ENCODE measurements at places on chromosomes 1 and 21.

DNA sequence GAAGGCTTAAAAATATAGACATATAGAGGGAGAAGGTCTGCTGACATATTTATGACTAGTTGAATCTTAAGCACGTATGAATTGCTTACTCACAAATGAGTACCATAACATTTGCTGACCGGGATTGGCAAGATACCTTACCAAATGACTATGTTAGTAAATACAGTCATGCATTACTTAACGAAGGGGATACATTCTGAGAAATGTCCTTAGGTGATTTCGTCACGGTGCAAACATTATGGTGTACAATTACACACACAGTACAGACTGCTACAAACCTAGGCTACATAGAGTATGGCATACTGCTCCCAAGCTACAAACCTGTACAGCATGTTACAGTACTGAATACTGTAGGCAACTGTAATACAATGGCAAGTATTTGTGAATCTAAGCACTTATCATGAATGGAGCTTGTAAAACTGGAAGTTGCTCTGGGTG lies 19.4 kb upstream of the UBE2U start:
- no peak for DNase-seq

DNA sequence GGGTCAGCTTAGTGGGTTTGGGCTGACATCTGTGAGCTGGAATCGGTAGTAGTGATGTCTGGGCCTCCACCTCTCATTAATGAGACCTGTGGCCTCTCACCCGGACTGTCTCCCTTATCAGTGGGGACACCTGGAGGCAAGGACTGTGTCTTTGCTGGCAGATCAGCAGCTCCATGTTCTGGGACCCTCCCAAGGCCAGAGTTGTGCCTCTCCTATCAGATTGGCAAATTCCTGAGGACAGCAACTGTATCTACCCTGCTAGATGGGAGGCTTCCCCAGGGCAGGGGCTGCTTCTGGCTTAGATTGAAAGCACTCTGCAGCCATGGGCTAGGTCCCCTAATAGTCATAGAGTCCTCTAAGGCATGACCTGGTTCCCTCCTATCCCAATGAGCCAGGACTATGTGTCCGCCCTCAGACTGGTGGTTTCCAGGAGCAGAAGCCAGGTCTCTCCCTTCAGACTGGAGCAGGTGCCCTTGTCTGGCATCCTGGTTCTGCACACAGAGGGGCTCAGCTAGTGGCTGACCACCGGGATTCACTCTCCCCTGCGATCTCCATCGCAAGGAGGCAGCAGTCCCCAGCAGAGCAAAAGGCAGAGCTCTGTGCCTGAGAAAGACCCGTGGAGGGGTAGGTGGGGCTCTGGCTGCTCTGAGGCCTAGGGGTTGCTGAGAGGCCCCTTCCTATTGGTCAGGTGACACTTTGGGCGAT lies 5.8 kb downstream of the DRAXIN start:
- no peak for DNase-seq

DNA sequence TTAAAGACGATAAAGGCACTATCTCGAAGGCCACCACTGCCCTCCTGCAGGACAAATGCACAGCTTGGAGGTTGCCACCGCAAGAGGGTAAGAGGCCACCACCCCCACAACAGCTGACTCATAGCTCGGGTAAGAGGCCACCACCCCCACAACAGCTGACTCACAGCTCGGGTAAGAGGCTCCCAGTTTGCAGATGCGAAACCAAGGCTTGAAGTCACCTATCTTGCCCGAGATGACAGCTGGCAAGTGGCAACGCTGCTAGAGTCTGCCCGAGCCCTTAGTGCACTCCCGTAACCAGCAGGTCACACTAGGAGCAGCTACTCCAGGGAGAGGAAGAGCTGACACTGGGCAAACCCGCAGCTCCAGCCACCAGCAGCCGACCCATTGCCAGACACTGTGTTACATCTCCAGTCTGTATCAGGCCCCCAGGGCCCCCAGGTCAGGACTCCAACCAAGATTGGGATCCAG lies 17.1 kb upstream of the SPSB1 start:
- no peak for DNase-seq

- no peak for DNase-seq
These were observed 92.7 kb upstream of the LRRC7 start for GRCh38 chr1:69475021-69475420.

DNA sequence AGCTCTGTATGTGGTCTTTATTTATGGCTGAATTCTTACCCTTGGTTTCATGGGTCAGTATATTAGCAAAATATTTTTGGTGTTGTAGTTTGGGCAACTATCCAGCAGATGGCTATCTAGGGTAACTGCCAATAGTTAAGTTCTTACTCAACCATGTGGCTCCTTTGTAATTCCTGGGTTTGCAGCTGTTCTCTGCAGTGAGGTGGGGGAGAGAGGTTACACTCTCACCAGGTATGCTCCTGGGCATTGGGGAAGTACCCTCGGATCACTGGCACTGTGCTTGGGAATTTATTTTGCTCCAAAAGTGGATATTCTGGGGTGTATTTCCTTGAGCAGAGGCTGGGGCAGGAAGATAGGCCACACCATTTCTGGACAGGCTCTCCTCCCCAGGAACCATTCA lies 436.7 kb upstream of the TMPRSS15 start:
- DNase-seq: no peak

GRCh38 chr1:16402742-16403141 lies 34.5 kb downstream of the SPATA21 start:
- no peak for DNase-seq

DNA sequence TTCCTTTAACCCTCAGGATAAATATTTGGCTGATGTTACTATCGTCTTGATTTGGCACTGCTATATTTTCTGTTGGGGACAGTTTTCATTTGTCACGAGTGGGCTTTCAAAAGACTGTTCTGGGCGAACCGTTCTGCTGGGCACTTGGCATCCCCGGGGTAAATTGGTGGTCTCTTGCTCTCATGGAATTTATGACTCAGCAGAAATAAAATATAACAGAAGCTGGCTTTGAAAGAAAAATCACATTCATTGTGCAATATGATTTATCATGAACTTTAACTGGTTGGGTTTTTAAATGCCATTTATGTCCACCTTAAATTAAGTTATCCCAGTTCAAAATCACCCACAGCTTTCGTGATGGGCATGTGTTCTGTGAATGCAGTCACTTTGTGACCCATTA lies 147.3 kb downstream of the KAZN start:
- DNase-seq: no peak

DNA sequence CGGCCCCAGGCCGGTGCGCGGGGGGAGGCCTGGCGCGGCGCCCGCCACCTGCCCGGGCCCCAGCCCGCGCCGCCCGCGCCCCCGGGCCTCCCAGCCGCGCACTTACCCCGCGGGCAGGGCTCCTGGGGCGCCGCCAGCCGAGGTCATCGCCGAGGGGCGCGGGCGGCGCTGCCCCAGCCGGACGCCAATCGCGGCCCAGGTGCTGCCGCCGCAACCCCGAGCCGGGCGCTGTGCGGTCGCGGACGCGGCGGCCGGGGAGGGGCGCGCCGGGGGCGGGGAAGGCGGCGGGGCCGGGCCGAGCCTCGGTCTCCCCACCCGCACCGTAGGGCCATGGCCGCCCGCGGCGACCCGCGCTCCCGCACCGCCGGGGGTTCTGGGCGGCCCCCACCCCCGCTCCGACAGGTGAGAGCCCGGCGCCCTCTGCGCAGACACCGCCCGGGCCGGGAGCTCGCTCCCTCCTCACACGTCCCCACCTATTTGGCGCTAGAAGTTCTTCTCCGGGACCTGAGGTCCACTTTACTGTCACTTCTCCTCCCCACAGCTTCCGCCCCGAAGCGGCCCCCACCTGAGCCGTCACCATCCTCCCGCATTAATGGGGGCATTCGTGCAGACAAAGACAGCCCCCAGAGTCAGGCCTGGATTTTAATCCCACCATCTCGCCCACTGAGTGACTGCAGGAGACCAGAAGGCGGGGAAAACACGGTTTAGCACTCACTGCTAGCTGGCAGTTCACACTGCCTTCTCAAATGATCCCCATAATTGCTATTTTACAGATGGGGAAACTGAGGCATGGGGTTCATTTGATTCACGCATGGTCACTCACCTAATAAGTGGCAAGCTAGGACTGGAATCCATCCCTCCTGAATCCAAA lies at the start of gene TTC39A:
TTC39A (minus strand) TSS at position 232 of the 871 bp plus-strand sequence; CDS start at position 147, 85 bp downstream.
- DNase-seq: no peak

DNA sequence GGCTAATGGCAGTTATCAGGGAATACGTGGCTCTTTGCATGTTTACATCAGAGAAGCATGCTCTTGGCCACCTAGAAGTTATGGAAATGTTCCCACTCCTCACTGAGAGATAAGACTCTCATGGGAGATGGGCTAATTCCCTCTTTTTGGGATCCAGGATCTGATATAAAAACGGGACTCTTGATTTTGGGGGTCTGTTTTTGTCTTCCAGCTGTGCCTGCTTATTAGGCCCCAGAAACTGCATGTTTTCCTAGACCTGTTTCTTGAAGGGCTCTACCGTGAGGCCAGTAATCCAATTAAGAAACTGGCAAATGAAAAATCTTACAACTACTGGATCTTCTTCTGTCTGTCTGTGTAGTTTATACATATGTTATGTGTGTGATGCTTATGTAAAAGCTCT lies 47.0 kb upstream of the PTCH2 start:
- DNase-seq: no peak

GRCh38 chr1:36475910-36476604 lies 6.7 kb downstream of the CSF3R start:
- no peak for DNase-seq

DNA sequence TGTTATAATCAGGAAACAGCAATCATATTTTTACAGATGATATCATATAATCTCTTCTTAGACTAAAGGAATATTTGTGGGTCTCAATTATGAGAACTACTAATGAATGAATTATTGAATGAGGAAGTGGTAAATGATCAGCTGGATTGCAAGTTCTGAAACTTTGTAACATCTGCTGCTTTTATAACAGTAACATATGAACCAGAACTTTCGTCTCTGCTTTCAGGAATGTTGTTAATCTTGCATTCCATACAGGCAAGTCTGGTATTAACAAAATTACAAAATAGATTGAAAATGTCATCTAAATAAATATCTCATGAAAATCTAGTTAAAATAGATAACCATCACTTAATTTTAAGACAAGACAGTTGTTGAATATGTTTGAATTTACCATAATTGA lies 110.5 kb upstream of the COL11A1 start:
- DNase-seq: no peak

DNA sequence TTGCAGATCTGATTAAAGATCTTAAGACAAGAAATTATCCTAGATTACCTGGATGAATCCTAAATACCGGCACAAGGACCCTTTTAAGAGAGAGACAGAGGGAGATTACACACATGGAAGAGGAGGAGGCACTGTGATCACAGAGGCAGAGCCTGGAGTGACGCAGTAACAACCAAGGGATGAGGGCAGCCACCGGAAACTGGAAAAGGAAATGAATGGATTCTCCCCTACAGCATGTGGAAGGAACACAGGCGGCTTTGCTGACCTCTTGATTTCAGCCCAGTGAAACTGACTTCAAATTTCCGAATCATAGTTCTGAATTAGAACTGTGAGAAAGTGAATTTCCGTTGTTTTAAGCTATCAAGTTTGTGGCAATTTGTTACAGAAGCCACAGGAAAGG lies 50.2 kb upstream of the IVNS1ABP start:
- no peak for DNase-seq

- no peak for DNase-seq
These were observed 833.3 kb upstream of the PRMT6 start for GRCh38 chr1:106223213-106223612.

DNA sequence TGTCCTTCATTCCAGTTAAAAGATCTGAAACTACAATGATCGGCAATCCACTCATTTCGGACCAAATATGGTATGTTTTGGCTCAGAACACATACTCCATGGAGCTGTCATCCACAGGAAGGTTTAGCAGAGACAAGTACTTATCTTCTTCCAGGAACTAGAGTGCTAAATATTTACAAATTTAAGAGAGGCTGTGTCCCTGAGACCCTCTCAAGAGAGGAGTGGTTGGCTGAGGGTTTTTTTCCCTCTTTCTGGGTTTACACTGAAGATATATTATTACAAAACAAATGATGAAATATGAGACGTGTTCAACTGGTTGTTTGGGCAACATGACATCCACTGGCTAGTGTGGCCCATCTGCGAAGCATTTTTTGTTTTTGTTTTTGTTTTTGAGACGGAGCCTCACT lies 25.9 kb upstream of the NID1 start:
- DNase-seq: no peak

DNA sequence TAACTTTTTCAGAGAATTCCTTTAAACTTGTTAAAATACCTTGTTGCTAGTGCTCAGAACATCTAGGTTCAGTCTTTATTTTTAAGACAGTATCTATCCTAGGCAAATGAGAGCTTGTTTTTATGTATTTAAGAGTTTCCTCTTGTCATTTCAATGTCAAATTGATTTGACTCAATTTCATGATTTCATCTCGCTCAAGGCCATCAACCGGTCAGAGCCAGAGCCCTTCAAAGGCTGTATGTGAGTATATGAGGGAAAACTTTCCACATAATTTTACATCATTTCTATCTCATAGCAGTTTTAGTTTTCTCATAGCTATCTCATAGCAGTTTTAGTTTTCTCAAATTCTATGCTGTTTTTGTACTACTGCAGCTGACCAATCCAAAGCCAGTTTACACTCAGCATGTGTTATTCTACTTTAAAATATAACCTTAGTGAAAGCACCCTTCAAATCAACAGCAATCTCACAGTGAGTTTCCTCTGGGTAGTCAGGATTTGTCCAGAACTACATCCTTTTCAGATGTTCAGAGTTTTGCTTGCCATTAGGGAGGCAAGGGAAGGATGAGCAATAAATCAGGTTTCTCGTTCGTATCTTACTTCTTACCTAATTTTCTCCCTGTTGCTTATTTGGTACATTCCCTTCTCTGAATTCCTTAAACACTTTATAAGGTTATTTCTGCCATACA lies 12.7 kb downstream of the HNRNPU start:
- no peak for DNase-seq

GRCh38 chr1:40795811-40796586 lies 12.4 kb downstream of the KCNQ4 start:
- DNase-seq: no peak

- peak; percentile 71 for DNase-seq
These were observed 4.5 kb downstream of the C1orf232 start for GRCh38 chr1:26164036-26164860.

DNA sequence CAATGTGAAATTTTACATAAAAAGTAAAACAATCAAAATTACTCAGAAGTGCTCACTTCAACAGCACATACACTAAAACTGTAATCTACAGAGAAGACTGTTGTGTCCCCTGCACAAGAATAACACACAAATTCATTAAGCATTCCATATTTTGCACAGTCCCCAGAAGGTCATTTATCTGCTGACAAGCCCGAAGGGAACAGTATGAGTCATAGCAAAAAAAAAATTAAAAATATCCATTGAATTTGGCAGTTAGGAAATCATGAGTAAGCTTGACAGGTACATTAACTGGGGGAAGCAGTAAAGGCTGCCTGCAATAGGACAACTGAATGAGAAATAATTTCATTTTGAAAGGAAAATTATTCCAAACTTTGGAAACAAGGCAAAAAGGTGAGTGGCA lies 3.3 kb upstream of the CACYBP start:
- no peak for DNase-seq

GRCh38 chr1:70440642-70441391 lies 29.7 kb downstream of the CTH start:
- DNase-seq: no peak

- DNase-seq: no peak
These were observed 8.2 kb upstream of the TARBP1 start for GRCh38 chr1:234486858-234487840.

- DNase-seq: no peak
These were observed 11.6 kb downstream of the SDCCAG8 start for GRCh38 chr1:243267471-243267880.

Data from renal cortex interstitium (tissue), 15 donors.